ENCODE measurements at places on chromosomes 16 and 17. TPM values are rescaled to one million over a fixed set of nuclear protein-coding genes. Genes with fewer than 3 reads are reported as not detected.

GRCh38 chr17:42679492-42680330, 1.9 kb downstream of the CCR10 start:
- H3K27ac ChIP-seq, result peak overlapping the region; percentile 95
- H3K36me3 ChIP-seq, result no peaks in the 10 kb centered on the region
- peak overlapping the region; percentile 66 for H3K4me3 ChIP-seq
- H3K4me1 ChIP-seq, result peaks cover 80% of the 10 kb centered on the region

GRCh38 chr16:51237861-51238378, 86.8 kb upstream of the SALL1 start:
- H3K27ac ChIP-seq, result no peak overlapping the region
- H3K27me3 ChIP-seq, result no peaks in the 10 kb centered on the region
- H3K4me3 ChIP-seq, result no peak overlapping the region
- no peak for DNase-seq

GRCh38 chr17:57318913-57319312, 62.6 kb downstream of the MSI2 start:
- no peaks in the 10 kb centered on the region for H3K36me3 ChIP-seq
- H3K27me3 ChIP-seq, result no peaks in the 10 kb centered on the region
- H3K4me3 ChIP-seq, result no peak overlapping the region
- H3K27ac ChIP-seq, result no peak overlapping the region
- DNase-seq, result no peak

DNA sequence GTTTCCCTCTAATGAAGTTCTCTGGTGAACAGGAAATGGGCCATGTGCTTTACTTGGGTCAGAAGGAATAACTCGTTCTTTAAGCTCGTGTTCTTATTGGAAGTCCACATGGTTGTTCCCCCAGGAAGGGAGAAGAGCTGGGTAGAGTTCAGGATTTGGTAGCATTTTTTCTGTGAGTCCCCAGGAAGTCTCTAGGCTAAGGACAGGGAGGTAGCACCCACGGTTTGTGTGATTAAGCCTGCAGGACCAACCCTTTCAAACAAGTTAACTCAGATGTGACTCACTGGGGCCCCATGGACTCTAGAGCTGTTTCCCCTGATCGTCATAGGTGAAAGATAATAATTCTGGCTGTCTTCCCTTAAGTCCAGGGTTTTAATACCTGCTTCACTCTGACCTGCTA, 16.4 kb downstream of the SAP30BP start:
- H3K4me3 ChIP-seq, result no peak overlapping the region
- no peaks in the 10 kb centered on the region for H3K27me3 ChIP-seq
- no peaks in the 10 kb centered on the region for H3K4me1 ChIP-seq
- peaks cover 2% of the 10 kb centered on the region for H3K36me3 ChIP-seq
- no peak for DNase-seq
- H3K27ac ChIP-seq, result peak overlapping the region; percentile 2

Gene TNK1
- 4.8 TPM for total RNA-seq
